HCT116 (cell line): ENCODE measurements at places on chromosomes 13 and 19. TPM values are rescaled to one million over a fixed set of nuclear protein-coding genes. Genes with fewer than 3 reads are reported as not detected.

LGI4 gene
- total RNA-seq: 0.32 TPM

OSCAR gene
- total RNA-seq: 0.59 TPM

SIGLEC5 gene
- total RNA-seq: not detected

KISS1R gene
- 5.9 TPM for total RNA-seq

DNA sequence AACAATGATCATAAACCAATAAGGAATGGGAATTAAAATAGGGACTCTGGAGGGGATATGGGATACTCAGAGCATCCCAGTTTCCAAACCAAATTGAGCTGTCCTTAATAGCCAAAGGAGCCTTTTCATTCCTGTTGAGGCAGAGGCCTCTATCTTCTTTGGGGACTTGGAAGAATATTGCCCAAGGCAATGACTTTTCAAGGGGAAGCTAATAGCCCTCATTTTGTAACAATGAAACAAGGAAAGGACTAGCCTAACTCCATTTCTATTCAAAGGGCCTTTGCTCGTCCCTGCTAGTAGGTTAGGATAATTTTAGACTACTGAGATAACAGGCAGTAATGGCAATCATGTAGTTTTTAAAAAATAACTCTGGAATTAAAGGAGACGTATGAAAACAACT, 789.8 kb upstream of the SLITRK5 start:
- H3K27me3 ChIP-seq: no peaks in the 10 kb centered on the region
- no peak for DNase-seq
- H3K36me3 ChIP-seq: no peaks in the 10 kb centered on the region
- H3K4me3 ChIP-seq: no peak overlapping the region
- H3K4me1 ChIP-seq: no peaks in the 10 kb centered on the region

DNA sequence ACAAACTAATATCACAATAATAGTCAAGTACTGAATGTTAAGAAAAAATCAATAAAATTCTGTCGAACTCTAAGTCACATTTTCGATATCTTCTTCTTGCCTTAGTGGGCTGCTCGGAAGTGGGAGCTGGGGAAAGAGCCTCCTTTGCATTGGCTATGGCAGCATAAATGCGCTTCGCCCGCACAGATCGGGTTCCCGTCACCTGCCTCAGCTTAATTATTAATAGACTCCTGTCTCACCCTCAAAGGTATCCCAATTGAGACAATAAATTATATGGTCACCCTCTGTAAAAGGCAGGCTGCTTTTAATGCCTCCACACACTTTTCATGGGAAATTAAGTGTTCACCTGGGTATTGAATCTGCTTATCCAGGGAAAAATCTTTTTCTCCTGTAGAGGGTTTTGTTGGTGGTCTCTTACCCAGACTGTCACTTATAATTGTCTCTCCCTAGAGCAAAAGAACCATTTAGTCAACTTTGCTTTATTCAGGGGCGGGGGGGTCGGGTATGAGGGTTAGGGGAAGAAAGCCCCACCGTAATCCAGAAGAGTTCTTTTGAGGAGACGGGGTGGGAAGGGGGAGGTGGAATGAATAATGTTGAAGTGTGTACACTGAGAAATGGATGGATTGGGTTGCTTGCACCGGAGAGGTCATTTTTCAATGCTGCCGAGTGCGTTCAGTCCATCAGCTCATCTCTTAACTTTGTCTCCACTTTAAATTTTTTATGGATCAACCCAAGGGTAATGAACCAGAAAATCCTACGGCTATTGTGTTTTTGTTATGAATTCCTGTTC, 682.6 kb upstream of the SGCG start:
- no peaks in the 10 kb centered on the region for H3K4me1 ChIP-seq
- no peak for DNase-seq
- no peaks in the 10 kb centered on the region for H3K36me3 ChIP-seq
- H3K27me3 ChIP-seq: no peaks in the 10 kb centered on the region
- no peak overlapping the region for H3K4me3 ChIP-seq

GRCh38 chr19:43684326-43684725, 14.4 kb upstream of the PLAUR start:
- no peak for DNase-seq
- H3K27me3 ChIP-seq: no peaks in the 10 kb centered on the region
- H3K4me3 ChIP-seq: no peak overlapping the region
- no peak overlapping the region for H3K27ac ChIP-seq
- no peaks in the 10 kb centered on the region for H3K36me3 ChIP-seq

GRCh38 chr13:98706446-98707110, 45.9 kb downstream of the SLC15A1 start:
- H3K36me3 ChIP-seq: no peaks in the 10 kb centered on the region
- no peak for DNase-seq
- H3K4me3 ChIP-seq: no peak overlapping the region
- no peak overlapping the region for H3K27ac ChIP-seq
- no peaks in the 10 kb centered on the region for H3K4me1 ChIP-seq

- H3K36me3 ChIP-seq: no peaks in the 10 kb centered on the region
- peak; percentile 26 for DNase-seq
- H3K4me3 ChIP-seq: no peak overlapping the region
- H3K4me1 ChIP-seq: peaks cover 9% of the 10 kb centered on the region
- no peaks in the 10 kb centered on the region for H3K27me3 ChIP-seq
- H3K27ac ChIP-seq: no peak overlapping the region
These were observed 46.4 kb downstream of the CELF5 start for GRCh38 chr19:3270902-3271301.

- H3K36me3 ChIP-seq: no peaks in the 10 kb centered on the region
- DNase-seq: peak; percentile 66
- H3K27me3 ChIP-seq: no peaks in the 10 kb centered on the region
- peaks cover 30% of the 10 kb centered on the region for H3K4me1 ChIP-seq
These were observed 6.1 kb downstream of the DHRS12 start for GRCh38 chr13:51797664-51798488.

GRCh38 chr13:76756451-76756850, 129.8 kb downstream of the KCTD12 start:
- no peak overlapping the region for H3K4me3 ChIP-seq
- H3K27ac ChIP-seq: no peak overlapping the region
- no peaks in the 10 kb centered on the region for H3K27me3 ChIP-seq
- no peak for DNase-seq
- no peaks in the 10 kb centered on the region for H3K4me1 ChIP-seq
- no peaks in the 10 kb centered on the region; the same call in 1 of the 2 replicates for H3K36me3 ChIP-seq

GRCh38 chr19:34229721-34230120, 24.6 kb upstream of the GARRE1 start:
- no peak for DNase-seq
- peaks cover 35% of the 10 kb centered on the region for H3K4me1 ChIP-seq
- no peak overlapping the region for H3K4me3 ChIP-seq
- no peaks in the 10 kb centered on the region for H3K27me3 ChIP-seq

- H3K4me1 ChIP-seq: no peaks in the 10 kb centered on the region
- DNase-seq: no peak
- H3K27ac ChIP-seq: no peak overlapping the region
- H3K36me3 ChIP-seq: no peaks in the 10 kb centered on the region
- no peak overlapping the region for H3K4me3 ChIP-seq
These were observed 46.9 kb downstream of the ITGBL1 start for GRCh38 chr13:101499406-101499805.

- H3K4me3 ChIP-seq: no peak overlapping the region
- H3K27ac ChIP-seq: no peak overlapping the region
- H3K36me3 ChIP-seq: no peaks in the 10 kb centered on the region
- DNase-seq: no peak
- H3K27me3 ChIP-seq: no peaks in the 10 kb centered on the region
- H3K4me1 ChIP-seq: no peaks in the 10 kb centered on the region; the same call in 1 of the 2 replicates
These were observed 3.8 kb downstream of the PROSER1 start for GRCh38 chr13:39034085-39034484.
